ENCODE measurements at places on chromosomes 1 and 21.

GRCh38 chr1:43436371-43436770 lies 17.4 kb downstream of the HYI start:
- DNase-seq, result no peak

DNA sequence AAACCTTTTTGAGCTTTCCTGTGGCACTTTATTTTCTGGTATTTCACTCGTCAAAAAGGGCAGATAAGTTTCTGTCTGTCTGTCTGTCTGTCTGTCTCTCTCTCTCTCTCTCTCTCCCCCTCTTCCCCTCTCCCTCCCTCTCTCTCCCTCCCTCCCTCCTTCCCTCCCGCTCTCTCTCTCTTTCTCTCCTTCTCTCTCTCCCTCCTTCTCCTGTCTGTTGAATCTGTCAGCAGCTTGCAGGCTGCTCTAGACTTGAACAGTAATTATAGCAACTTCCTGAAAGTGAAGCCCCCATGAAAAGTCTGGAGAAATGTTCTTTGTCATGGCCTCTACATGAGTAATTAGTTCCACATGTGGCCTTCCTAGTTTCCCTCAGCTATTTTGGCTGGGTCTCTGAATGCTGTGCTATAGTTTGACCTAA lies 275.2 kb upstream of the C1orf105 start:
- DNase-seq, result no peak

DNA sequence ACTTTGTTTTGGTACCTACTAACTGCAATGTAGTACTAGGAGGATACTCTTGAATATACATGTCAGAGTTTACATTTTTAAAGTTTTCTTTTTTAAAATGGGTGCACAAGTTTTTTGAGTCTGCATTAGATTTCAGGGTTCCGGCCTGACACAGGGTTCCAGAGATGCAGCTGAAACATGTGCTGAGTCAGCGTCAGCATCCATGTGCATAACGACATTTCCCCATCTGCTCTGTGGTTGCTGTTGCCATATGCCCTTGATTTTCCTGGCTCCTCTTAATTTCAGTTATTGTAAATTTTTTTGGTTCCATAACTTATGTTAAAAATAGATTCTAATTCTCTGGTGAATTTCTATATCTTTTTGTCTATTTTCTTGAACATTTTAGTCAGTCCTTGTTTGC lies 12.3 kb upstream of the METTL13 start:
- no peak for DNase-seq

- DNase-seq, result no peak
Measured at GRCh38 chr1:223038288-223039006, 104.6 kb downstream of the TLR5 start.

- no peak for DNase-seq
Measured at GRCh38 chr1:156809281-156809680, 7.4 kb downstream of the SH2D2A start.

- no peak for DNase-seq
Measured at GRCh38 chr1:174276087-174276486, 116.8 kb downstream of the RABGAP1L start.

DNA sequence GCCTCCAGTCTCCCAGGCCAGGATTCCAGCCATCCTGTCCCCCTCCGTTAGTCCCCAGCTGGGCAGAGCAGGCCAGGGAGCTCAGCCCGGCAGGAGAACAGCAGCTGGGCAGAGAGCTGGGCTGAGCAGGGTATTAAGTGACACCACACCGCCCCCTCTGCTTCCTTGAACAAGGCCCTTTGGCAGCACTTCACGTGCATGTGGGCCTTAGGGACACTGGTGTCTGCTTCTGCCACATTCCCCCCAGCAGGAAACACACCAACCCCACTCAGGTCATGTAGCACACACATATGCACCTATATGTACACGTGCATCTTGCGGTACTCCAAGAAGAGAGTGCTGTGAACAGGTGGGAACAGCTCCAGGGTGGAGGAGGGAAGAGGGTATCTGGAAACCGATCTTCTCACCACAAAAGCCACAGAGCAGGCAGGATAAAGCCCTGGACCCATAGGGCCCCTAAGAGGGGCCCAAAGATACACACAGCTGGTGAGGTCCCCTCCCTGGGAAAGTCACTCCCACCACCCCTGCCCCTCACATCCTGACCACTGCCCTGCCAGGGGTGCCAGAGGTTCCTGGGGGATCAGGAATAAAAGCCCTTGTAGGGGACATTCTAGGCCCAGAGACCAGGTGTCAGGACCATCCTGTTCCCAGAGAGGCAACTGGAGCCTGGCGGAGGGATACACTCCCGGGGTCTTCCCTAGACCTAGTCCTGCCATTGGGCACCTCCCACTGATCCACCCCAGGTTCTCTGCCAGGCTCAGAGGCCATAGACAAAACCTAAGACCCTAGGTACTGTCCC lies 4.5 kb downstream of the EPHA2 start:
- DNase-seq, result no peak

- no peak for DNase-seq
Measured at GRCh38 chr1:225998560-225999226, 450 bp downstream of the SDE2 start.

- no peak for DNase-seq
Measured at GRCh38 chr1:13764588-13765332, 64.8 kb downstream of the PRDM2 start.

DNA sequence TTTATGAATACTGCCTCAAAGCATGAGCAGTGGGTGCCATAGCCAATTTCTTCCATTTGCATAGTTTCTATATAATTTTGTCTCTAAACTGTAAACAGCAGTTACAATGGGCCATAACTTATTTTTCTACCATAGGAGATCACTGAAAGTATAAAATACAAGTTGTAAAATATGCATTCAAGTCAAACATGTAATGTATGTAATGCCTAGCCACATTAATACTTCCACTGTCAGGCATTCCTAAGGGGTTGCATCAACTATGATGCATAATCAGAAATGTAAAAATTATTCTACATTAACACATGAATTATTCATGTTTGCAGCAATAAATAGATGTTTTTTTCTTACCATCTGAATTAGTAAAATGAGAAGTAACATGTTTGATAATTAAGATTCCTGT lies 560.3 kb upstream of the ZP4 start:
- DNase-seq, result no peak

GRCh38 chr1:210499956-210500355 lies 171.3 kb downstream of the HHAT start:
- DNase-seq, result no peak

DNA sequence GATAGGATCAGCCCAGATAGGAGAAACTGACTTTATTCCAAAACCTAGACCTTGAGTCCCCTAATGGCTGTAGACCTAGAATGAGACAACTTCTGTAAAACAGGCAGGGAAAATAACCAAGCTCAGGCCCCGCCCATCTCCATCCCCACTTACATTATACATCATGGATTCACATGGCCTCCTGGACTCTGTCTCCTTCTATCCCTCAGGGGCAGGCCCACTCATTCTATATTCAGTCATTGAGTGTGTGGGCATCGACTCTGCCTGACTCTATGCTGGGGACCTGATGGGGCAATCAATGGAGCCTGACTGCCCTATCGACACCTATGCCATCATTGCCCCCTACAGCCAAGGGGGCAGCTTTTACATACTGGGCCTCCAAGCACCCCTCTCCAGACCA lies 6.4 kb downstream of the AVPR1B start:
- no peak for DNase-seq

GRCh38 chr1:115051850-115052249 lies 22.2 kb downstream of the TSHB start:
- DNase-seq, result no peak

DNA sequence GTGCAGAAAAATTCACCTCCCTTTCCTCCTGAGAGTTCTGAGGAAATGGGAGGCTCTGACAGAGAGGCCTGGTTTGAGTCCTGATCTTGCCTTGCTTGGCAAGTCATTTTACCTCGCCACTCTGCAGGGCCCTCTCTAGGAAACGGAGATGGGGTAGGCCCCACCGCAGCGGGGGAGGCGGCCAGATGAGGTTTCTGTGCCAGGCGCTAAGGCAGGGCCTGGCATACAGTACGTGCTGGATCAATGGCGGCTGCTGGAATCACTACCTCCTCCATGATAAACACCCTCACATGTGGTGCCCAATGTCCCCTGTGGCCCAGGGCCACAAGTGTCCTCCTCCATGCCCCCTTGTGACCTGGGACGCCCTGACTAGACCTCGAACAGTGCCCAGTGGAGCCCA lies 499 bp upstream of the PLEKHG5 start:
- no peak for DNase-seq

DNA sequence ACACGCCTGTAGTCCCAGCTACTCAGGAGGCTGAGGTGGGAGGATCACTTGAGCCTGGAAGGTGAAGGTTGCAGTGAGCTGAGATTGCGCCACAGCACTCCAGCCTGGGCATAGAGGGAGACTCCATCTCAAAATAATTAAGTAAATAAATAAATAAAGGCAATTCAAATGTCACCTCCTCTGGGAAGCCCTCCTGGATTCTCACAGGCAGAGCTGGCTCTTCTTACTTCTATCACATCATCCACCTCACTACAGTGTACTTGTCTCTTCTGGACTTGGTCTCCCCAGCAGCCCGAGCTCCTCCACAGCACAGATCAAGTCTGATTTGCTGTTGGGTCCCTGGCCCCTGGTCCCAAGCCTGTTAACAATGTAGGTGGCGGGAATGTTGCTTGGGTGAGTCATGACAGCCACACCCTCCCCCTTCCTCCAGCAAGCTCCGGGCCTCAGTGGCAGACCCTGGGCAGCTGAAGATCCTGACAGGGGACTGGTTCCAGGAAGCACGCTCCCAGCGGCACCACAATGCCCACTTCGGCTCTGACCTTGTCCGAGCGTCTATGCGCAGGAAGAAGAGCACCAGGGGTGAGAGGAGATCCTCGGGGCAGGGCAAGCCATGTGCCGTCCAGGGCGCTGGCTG lies 5.3 kb downstream of the SYTL1 start:
- DNase-seq, result no peak

DNA sequence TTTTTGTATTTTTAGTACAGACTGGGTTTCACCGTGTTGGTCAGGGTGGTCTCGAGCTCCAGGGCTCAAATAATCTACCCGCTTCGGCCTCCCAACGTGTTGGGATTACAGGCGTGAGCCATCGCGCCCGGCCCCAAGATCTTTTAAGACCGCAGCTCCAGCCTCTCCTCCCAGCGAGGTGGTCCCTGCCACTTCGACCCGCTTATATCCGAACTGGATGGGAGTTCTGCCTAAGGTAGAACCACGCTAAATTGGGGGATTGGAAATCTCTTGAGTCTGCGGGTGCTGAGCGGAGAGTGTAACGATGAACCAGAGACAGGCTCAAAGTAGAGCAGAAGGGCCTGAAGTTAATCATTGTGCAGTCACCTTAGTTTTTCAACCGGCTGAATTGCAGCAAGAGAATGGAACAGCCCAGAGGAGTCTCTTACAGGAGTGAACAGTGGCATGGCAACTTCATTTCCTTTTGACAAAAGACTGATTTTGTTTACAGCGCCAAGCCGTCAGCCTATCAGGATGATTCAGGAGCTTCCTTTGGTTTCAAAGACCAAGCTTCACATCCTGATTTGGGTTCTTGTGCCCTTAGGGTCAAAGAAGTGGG lies 726 bp upstream of the CYB5R1 start:
- no peak for DNase-seq

GRCh38 chr1:55374801-55375616 lies 159.8 kb upstream of the USP24 start:
- DNase-seq, result no peak

DNA sequence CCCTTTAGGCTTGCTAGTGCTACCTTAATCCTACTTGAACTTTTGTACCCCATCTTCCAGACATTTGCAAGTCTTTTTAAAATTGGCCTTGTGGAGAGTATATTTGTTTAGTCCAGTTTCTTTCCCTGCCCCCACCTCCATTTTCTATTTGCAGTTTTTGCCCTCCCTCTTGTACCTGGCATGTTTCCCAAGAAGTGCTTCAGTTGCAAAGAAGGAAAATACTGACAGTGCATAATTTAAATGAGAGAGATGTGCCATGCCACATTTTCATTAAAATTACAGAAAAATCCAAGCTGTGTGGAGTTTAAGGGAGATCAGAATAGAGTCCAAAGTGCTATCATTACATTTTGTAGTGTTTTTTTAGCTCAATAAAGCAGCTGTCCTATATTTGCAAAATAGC lies 150.0 kb upstream of the ADGRL2 start:
- DNase-seq, result no peak

- DNase-seq, result no peak
Measured at GRCh38 chr21:15004721-15005370, 60.0 kb downstream of the NRIP1 start.

DNA sequence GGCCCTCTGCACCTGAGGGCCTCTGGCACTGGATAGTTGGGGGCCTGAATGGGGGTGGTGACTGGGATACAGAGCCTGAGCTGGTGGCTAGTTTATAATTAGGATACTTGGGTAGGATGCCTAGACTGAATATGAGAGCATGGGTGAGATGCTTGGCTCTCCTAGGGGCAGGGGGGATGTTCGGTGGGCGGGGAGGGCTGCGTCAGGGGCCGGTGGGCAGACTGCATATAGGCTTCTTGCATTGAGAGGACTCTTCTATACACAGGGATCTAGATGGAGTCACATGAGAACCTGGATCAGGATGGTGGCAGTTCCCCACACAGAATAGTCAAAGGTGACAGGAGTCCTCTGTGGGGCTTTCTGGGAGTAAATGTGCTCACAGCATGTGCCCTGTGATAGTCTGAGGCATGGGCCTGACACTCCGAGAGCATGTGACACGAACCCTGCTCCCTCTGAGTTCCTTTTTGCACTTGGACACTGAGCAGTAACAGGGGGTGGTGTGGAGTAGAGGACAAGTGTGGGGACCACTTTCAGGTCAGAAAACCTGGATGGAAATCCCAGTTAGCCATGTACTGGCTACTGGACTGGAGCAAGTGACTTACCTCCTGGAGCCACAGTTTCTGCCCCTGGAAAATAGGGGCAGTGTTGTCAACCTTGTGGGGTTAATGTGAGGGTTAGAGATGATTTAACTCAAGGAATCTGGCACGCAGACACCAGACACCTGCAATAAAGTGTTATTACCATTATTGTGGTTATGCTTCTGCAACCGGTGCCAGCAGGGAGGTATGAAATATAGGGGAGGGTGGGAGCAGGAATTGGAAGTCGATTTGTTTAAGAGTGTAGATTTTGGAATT lies 2.2 kb downstream of the MAP7D1 start:
- DNase-seq, result no peak

Data from stimulated activated CD4-positive, alpha-beta T cell treated with anti-CD3 and anti-CD28 coated beads, TNF-alpha, amount 100 ng/mL, for 48 hours (primary cell).